ENCODE measurements at places on chromosomes 13 and 19.

- DNase-seq: no peak
Observed at GRCh38 chr19:15178629-15179308, 22.0 kb downstream of the NOTCH3 start.

- DNase-seq: peak; percentile 13
Observed at GRCh38 chr13:110109910-110110309, 197.0 kb downstream of the COL4A1 start.

DNA sequence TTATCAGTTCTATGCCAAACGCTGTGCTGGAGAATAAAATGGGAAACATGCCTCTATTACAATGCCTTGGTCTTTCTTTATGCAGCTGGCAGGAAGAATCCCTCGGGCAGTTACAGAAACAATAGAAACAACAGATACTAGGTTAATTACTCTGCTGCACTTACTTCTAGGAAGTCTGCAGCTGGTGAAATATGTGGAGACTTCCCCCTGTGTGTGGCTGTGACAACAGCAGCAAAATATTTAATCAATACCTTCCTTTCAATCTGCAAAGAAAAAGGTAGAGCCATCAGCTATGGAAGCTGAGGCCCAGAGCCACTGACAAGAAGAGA is 9.9 kb downstream of the STOML3 start:
- DNase-seq: no peak

DNA sequence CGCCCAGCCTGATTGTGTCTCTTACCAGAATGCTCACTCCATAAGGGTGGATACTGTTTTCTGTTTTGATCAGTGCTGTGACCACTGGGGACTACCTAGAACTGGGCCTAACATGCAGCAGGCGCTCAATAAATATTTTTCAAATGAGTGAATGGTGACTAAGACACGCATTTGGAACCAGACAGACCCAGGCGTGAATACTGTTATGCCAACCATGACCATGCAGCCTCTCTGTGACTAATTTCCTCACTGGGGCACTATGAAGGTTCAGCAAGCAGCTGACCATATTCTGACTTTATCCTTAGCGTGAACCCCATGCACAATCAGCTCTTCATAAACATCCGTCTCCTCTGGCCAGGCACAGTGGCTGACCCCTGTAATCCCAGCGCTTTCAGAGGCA is 13.0 kb upstream of the SPC24 start:
- no peak for DNase-seq

- DNase-seq: no peak
Observed at GRCh38 chr13:109821103-109821502, 34.7 kb upstream of the IRS2 start.

DNA sequence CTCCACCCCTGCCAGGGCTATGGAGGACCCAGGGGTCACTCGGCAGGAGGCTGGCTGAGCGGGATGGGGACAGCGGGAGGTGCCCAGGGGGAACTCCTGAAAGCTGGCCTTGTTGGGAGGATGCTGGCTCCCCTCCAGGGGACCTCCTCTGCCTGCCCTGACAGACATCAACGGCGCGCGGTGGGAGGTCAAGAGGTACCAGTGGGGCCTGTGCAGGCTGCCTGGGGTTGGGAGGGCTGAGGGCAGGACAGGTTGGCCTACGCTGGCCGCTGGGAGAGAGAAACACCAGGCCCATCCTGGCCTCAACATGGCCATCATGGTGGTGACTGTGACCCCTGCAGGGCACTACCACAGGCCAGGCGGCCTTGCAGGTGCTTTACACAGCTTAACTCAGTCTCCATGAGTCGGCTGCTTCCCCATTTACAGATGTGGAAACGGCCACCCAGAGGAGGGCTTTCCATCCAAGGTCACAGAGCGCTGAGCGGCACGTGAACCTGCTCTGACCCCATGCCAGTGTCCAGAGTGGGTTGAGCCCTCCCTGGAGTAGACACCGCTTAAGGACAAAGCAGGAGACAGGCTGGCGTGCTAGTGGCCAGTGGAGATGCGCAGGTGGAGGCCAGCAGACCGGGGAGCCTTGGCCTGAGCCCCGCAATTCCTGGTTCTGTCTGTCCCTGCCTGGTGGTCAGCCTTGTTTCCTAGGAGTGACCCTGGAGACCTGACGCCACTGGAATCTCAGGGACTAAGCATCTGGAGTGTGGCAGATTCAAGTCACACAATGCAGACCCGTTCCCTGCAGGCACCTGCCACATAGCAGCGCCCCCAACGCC is 27.6 kb downstream of the CEBPG start:
- no peak for DNase-seq

DNA sequence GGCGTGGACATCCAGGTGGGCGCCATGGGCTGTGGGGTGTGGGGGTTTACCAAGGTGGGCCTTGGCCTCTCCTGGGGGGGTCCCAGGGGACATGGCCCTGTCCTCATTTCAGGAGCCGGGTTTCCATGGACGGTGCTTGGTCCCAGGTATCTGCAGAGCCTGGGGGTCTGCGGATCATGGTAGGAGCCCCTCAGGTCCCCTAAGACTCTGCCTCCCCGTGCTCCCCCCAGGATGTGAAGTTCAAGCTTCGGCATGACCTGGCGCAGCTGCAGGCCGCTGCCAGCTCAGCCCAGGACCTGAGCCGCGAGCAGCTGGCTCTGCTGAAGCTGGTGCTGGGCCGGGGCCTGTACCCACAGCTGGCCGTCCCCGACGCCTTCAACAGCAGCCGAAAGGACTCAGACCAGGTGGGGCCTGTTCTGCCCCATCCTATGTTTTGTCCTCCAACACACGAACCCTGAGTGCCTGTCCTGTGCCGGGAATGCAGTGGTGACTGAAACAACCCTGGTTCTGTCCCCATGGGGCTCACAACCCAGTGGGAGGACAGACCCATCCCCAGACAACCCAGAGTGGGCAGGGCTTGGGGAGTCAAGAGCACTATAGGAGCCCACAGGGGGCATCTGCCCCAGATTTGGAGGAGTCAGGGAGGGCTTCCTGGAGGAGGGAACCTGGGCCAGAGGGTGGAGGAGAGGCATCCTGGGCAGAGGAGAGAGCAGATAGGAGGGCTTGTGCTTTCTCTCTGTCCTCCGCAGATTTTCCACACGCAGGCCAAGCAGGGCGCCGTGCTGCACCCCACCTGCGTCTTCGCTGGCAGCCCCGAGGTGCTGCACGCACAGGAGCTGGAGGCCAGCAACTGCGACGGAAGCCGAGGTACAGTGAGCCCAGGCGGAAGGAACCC is 26.8 kb downstream of the DHX34 start:
- no peak for DNase-seq

- DNase-seq: peak; percentile 27
Observed at GRCh38 chr13:98450539-98451111, 126.3 kb downstream of the STK24 start.

DNA sequence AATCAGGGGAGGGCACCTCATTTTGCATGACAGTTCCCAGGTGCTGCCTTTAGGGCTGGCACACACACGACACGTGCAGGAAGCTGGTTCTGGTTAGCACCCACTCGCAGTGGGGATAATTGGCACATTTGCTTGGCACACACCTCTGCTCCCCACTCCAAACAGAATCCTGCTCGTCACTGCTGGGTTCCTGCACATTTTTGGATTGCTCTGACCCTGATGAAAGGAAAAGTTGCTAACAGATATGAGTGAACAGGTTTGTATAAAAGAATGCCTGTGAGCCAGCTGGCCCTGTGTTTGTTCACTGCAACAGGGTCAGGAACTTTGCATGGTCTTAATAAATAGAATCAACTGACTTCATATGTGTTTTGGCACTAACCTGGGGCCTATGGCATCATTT is 1500.4 kb downstream of the EFNB2 start:
- peak; percentile 34 for DNase-seq

GRCh38 chr13:112056284-112056727 is 10.6 kb upstream of the SOX1 start:
- no peak for DNase-seq

- no peak for DNase-seq
Observed at GRCh38 chr13:25032160-25032559, 63.8 kb upstream of the PABPC3 start.

GRCh38 chr13:96539791-96540190 is 449.9 kb downstream of the HS6ST3 start:
- no peak for DNase-seq

- no peak for DNase-seq
Observed at GRCh38 chr13:90787007-90787406, 560.5 kb upstream of the MIR17HG start.

GRCh38 chr13:85650613-85651012 is 148.6 kb downstream of the SLITRK6 start:
- DNase-seq: no peak

- DNase-seq: no peak
Observed at GRCh38 chr13:77335543-77335942, 8.6 kb upstream of the MYCBP2 start.

DNA sequence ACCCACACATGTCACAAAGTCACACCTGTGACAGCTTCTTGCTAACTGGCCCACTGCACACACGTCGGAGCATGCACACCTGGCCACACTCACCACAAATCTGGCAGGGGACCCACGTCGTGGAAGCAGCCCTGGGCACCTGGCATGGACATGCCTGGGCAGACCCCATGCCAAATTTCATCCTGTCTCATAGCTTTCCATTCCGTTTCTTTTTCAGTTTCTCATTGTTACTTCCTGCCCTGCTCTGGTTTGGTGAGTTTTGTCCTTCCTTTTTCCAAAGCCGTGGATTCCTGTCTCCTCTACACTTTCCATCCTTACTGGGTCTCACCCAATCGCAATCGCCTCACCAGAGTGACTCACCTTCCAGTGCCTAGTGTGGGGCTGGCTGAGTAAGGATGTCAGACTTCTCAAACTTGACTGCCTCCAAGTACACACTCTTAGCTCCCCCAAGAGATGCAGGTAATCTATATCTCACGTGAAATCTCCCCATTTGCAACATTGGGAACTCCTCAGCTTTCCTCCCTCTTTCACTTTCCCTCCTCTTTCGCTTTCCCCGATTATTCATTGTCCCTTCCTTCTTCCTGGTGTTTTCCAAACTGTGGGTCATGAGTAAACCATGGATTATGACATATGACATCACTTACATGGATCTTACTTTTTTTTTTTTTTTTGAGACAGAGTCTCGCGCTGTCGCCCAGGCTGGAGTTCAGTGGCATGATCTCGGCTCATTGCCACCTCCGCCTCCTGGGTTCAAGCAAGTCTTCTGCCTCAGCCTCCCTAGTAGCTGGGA is 1.6 kb upstream of the BBC3 start:
- DNase-seq: no peak

GRCh38 chr13:36207672-36208071 is 6.7 kb downstream of the SOHLH2 start:
- DNase-seq: no peak

DNA sequence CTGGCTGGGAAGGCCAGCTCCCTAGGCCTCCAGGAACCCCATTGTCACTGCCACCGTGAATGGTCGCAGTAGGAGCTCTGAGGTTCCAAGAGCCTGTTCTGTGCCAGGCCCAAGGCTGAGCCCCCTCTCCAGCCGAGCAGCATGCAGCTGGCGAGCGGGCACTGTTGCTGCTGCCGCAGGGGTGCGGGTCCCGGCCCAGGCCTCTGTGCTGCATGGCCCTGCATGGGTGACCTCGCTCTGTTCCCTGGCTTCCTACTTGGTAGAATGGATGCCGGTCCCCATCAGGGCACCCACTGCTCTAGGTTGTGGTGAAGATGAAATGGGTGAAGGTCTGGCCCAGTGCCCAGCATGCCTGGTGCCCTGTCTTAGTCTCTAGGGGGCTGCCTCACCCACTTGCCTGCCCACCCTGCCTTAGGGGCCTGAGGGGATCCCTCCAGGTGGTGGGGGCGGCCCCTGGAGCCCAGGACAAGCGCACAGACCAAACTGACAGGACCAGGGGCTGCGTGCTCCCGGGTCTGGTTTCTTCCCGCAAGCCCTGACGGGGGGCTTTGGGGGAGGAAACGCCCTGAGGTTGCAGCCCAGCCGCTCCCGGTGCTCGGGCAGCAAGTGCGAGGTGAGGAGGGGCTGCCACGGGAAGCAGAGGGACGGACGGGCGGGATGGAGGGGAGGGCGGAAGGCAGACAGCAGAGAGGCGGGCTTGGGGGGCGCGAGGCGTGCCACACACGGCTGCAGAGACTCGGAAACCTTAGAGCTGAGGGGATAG is 8.7 kb upstream of the UQCR11 start:
- DNase-seq: no peak

GRCh38 chr13:30051531-30052060 is 201.2 kb upstream of the UBL3 start:
- no peak for DNase-seq

DNA sequence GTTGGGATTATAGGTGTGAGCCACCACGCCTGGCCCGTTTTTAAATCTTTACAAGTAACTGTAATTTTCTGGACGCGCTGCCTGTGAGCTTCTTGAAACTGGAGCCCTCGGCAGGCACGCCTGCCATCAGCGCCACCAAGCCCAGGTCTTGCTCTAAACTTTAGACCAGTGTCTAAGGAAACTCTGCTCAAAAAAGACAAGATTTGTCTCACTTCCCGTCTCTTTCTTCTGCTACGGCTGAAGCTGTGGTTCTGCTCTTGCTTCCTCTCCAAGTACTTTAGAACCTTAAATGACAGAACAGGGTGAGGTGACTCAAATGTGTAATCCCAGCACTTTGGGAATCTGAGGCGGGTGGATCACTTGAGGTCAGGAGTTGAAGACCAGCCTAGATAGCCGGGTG is 24.9 kb downstream of the RCN3 start:
- no peak for DNase-seq

- DNase-seq: no peak
Observed at GRCh38 chr19:48718711-48719231, 754 bp downstream of the MAMSTR start.

DNA sequence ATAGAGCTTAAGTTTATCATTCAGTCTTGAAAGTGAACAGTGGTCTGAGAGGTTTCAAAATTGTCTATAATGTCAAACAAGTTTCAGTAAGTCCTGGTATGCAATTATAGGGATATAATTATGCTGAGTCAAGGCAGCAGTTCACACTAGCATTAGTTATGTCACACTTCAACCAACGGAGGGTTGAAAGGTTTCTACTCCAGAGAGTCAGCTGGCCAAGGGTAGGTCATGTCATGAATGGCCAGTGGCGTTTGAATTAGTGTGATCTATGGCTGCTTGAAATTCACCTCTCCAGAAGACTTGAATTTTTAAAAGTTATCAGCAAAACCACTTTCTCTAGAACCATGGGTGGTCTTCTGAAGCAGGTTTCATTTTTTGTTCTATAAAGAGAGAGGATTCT is 108.6 kb downstream of the TNFRSF19 start:
- no peak for DNase-seq

DNA sequence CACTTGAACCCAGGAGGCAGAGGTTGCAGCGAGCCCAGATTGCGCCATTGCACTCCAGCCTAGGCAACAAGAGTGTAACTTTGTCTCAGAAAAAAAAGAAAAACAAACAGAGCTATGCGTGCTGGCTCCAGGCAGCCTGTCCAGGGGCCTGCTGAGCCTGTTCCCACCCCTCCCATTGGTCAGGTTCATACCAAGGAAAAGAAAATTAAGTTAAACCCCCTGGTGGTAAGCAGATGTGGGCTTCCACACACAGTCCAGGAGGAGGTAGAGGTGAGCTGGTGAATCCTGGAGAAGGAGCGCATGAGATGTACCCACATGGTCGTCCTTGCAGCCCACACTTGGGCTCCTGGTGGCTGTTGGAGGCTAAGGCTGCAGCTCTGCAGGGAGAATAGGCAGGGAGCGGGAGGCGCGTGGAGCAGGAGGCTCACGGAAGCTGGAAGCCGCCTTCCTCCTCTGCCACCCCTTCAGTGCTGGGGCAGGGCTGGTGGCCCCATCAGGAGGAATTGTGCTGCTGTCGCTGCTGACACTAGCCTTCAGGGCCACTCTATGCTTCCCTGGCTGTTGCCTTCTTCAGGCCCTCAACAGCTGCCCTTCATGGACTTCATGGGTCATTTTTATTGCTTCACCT is 10.5 kb upstream of the CHAMP1 start:
- no peak for DNase-seq

GRCh38 chr13:41668130-41668757 is 210.9 kb downstream of the RGCC start:
- DNase-seq: peak; percentile 97
